ENCODE measurements at places on chromosomes 2 and 18.
A peak's percentile ranks its signal among the peaks of the same experiment; 100 is the strongest.

DNA sequence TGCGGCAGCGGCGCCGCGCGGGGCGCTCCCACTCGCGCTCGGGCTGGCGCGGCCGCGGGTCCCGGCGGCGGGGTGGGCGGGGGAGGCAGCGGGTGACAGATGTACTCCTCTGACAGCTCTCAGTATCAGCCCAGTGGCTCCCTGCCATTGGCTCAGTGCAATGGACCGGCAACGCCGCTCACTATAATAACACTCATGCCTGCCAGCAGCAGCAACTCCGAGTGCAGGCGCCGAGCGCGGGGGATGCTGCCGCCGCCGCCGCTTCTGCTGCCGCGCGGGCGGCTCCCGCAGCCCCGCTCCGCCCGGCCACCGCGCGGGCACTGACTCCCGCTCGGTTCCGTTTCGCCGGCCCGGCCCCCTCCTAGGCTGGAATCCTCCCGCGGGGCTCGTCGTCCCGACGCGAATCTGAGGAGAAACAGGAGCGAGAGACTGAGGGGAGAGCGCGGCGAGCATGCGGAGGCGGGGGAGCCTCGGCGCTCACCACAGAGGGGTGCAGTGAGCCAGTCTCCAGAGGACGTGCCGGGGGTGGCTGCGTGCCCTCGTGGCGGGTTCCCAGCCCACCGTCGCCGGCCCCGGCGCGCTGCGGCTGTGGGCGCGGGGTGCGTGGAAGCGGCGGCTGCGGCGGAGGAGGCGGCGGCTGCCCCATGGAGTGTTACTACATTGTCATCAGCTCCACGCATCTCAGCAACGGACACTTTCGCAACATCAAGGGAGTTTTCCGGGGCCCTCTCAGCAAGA is at the start of gene ZNF804A:
TSS of gene ZNF804A (plus strand) at position 214 of the 738 bp plus-strand sequence. CDS start at position 645, 431 bp downstream.
- no peak for DNase-seq

DNA sequence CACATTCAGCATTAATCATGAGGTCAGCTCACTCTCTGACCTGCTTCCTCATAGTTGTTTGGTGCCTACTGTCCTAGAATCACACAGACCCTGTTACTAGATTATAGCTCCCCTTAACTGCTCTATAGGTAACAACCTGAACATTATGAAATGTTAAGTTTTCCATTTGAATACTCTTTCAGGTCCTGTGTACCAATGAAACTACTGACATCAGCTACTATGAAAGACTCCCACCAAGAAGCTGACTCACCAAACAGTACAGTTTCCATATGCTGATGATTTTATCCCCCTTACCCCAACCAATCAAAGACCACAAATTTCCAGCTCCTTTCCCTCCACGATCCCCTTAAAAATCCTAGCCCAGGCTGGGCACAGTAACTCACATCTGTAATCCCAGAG is 56.3 kb downstream of the SRBD1 start:
- DNase-seq, result no peak

DNA sequence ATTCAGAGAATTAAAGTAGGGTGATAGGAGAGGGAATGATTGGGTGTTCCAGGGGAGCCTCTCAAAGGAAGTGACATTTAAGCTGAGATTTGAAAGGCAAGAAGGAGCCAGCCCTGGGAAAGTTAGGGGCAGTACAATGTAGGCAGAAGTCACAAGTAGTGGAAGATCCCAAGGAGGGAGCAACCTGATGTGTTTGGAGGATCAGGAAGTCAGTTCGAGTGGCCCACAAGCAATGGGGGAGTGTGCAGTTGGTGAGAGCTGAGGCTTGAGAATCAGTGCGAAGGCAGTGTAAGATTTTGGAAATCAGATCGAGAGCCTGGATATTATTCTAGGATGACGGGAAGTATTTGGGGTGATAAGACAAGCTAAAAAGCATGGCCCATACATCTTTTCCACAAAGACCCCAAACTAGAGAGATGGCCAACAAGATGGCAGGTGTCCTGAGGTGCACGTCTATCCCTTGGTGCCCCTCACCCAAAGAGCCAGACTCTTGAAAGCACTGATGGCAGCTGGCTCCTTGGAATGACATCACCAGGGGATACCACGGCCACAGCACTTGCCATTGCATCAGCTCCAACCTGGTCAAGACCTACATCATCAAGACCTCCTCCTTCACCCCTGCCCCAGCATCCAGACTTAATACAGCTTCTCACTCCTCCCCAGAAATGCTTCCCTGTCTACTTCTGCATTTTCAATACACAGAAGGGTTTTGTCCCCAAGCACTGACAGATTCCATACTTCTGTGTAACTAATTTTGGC is 127.3 kb downstream of the BCL2 start:
- no peak for DNase-seq

GRCh38 chr2:55761526-55761925 is 67.9 kb upstream of the PNPT1 start:
- no peak for DNase-seq

DNA sequence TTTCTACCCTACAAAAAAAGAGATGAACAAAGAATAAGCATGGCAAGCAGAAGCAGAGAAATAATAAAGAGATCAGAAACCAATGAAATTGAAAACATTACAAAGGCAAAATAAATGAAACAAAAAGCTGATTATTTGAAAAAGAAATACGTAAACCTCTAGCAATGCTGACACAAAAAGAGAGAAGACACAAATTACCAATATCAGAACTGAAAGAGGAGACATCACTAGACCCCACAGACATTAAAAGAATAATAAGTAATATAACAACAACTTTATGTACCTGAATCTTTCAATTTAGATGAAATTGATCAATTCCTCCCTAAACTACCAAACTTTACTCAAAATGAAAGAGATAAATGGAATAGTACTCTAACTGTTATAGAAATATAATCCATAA is 75.9 kb downstream of the TMEM163 start:
- DNase-seq, result no peak

DNA sequence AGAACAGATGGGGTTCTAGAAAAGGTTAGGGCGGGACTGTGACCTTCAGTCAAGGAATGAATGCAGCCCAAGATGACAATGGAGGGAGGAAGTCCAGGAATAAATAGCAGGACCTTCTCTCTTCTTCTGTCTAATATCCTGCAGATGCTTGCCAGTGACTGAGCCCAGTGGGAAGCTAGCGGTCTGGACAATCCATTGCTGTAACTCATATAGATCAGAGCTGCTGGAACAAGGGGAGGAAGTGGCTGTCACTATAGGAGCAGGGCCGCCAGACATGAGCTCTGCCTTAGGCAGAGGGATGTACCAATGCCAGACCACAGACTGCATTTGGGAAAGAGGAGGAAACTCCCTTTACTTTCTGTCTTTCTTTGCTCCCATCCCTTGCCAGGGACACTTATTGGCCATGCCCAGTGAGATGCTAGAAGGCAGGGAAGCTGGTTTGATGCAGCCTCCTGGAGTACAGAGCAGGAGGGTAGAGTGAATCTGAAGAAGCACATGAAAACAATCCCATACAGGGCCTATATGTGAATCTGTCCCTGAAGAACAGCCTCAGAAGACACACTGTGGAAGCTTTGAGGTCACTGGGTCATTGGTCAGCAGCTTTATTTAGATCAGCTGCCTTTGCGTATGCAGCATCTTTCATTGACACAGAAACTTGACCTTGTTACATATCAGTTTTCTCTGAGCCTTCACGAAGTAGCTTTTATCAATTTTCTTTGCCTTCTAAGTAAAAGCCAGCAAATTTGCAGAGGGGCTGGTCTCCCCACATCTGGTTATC is 65.4 kb downstream of the CCDC85A start:
- no peak for DNase-seq

DNA sequence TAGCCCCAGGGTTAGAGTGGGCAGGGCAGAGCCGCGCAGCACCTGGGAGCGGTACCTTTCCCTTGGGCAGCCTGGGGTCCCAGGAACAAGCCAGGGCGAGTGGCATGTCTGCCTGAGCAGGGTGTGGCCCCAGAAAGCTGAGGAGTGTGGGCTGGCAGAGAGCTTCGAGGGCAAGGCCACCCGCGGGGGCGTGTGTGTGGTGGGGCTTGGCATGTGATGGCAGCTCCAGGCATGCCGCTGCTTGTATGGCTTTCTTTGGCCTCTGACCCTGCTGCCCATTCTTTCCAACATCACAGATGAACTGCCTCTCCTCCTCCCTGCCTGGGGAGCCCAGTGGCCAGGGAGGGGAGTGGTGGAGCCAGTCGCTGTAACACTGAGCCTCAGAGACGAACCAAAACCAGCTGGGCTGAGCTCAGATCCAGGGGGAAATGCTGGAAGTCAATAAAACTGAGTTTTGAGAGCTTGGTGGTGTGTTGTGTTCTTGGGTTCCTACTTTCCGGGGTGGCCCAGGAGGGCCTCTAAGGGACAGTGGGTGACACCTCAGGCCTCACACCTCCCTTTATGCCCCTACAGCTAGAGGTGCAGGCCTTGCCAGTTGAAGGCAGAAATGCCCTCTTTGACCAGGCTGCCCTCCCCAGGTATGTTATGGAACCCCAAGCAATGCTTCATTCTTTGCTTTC is 7.4 kb downstream of the DNAJB2 start:
- no peak for DNase-seq

DNA sequence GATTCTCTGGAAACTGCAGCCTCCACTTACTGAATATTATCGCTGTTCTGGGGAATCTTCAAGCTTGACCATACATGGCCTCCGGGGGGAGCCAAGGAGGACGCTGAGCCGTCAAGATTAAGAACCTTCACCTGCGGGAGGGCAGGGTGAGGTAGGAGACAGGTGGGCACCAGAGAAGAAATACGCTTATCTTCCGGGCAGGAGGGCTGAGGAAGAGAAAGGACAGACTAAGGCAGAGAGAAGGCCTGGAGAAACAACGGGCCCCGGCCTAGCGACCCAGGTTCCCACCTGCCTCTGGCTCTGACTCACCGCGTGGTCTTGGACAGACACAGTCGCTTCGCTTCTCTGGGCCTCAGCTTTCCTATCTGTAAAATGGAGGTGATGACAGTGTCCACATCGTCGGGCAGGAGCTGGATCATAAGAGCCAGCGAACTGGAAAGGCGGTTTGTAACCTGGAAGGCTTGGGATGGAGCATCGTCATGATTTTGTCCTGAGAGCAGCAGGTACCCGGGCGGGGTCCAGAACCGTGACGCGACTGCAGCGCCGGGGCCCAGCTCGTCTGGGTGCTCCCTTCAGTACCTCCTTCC is 659 bp downstream of the ZNF142 start:
- DNase-seq, result no peak

DNA sequence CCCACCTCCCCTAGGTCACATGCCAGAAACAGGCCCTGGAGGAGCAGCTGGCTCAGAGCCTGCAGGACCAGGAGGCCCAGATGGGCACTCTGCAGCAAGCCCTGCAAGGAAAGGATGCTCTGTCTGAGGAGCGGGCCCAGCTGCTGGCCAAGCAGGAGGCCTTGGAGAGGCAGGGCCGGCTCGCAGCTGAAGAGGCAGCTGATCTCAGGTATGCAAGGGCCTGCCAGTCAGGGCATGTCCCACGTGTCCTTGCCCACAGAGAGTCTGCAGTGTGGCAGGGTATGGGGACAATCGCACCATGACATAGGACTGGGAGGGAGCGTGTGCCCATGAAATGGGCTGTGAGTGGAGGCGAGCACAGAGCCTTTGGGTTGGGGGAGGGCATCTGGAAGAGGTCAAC is 39.9 kb downstream of the CROCC2 start:
- DNase-seq, result no peak

DNA sequence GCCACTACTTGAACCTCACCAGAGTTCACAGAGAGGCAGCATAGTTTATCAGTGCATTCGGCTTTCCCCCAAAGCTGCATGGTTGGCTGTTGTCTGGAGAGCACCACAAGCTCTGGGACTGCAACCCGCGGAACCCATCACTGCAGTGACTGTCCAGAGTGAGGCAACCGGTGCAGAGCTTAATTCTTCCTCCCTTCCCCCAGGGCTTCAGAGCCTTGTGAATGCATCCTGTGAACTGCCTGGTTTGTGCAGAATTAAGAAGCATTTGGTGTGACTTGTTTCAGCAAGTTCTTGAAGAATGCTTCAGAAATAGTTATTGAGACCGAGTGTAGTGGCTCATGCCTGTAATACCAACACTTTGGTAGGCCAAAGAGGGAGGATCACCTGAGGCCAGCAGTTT is 99.2 kb upstream of the FOSL2 start:
- DNase-seq, result no peak

DNA sequence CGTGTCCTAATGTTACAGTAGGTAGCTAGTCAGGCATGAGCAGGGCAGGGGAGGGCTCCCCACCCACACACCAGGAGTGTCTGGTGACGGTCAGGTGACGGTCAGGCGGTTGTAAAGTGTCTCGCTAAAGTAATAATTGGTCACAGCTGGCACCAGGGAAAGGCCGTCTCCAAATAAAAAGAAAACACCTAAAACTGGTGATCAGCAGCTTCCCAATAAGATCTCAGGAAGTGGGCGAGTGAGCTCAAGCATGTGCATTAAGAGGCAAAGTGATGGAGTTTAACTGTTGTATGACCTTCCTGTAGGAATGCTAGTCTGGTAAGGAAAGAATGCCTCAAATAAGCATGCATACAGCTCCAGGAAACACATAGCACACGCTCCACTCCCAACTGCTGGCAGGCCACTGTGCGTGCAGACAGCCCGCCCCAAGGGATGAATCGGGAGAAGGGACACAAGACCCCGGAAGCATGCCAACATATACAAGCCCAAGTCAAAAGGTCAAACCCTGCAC is 177.1 kb downstream of the RNF144A start:
- no peak for DNase-seq

GRCh38 chr2:28364610-28365009 is 28.0 kb upstream of the FOSL2 start:
- DNase-seq, result no peak

GRCh38 chr2:20638646-20639430 is 12.1 kb downstream of the HS1BP3 start:
- DNase-seq, result no peak

GRCh38 chr18:48785736-48786454 is 164.9 kb downstream of the SMAD7 start:
- DNase-seq, result no peak

- no peak for DNase-seq
These were observed 166.3 kb downstream of the MYO1B start for GRCh38 chr2:191411472-191411871.

DNA sequence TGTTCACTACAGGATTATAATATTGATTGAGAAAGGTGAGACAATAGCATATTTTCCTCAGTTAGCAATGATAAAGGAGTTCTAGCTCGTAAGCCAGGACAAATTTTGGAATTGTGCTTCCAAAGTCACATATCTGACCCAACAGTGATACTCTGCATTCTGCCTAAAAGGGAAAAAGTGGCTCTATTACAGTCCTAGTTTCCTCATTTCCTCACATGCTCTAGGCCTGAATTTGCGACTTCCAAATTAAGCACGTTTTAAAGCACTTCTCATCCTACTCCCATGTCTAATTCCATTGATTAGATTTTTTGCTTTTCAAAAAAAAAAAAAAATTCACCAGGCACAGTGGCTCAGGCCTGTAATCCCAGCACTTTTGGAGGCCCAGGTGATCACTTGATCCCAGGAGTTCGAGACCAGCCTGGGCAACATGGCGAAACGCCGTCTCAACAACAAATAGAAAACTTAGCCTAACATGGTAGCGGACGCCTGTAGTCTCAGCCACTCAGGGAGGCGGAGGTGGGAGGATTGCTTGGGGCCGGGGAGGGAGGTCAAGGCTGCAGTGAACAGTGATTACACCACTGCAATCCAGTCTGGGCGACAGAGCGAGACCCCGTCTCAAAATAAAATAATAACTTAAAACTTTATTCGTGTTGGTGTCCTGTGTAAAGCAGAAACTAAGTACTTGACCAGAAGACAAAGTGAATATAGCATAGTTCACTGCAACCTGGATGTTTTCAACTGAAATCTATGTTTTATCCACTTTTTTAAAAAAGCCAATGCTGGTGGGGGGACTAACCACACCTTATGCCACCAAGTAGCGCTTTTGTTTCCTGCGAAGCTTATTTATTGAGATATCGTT is 1.5 kb downstream of the ESCO1 start:
- DNase-seq, result no peak

- DNase-seq, result peak; percentile 29
These were observed 754.9 kb downstream of the RNF144A start for GRCh38 chr2:7672027-7672684.

GRCh38 chr2:157940024-157940423 is 63.9 kb upstream of the ACVR1 start:
- no peak for DNase-seq

Data from stimulated activated CD4-positive, alpha-beta T cell treated with anti-CD3 and anti-CD28 coated beads, Interleukin-15, amount 100 ng/mL, for 1 hour (primary cell).